Fibroblast of skin of left quadriceps (primary cell): ENCODE measurements at places on chromosomes 4 and X.

- DNase-seq: no peak
Measured at GRCh38 chr4:101699441-101700124, 90.9 kb upstream of the BANK1 start.

- DNase-seq: no peak
Measured at GRCh38 chr4:1239141-1239949, 9.6 kb downstream of the CTBP1 start.

GRCh38 chr4:8400632-8401325 lies 39.7 kb downstream of the ACOX3 start:
- no peak for DNase-seq

- no peak for DNase-seq
Measured at GRCh38 chrX:103831342-103831802, 685 bp downstream of the RAB9B start.

GRCh38 chr4:133997436-133997835 lies 204.2 kb downstream of the PABPC4L start:
- peak; percentile 42 for DNase-seq

DNA sequence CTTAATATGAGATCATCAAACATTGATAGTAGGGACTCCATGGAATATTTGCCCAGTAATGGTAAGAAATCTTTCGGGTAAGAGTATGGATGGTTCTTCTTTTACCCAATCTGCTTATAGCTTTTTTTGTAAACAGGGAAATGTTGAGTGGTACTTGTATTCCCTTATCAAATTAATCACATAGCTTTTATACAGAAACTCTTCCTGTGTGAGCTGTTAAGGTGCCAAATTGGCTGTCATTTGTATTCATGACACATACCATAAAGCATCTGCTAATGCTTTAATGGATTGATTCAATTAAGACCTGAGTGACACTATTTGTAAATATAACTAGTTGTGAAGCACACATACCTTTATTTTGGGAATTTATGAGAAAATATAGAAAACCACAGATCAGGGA lies 34.2 kb downstream of the KLF3 start:
- no peak for DNase-seq

DNA sequence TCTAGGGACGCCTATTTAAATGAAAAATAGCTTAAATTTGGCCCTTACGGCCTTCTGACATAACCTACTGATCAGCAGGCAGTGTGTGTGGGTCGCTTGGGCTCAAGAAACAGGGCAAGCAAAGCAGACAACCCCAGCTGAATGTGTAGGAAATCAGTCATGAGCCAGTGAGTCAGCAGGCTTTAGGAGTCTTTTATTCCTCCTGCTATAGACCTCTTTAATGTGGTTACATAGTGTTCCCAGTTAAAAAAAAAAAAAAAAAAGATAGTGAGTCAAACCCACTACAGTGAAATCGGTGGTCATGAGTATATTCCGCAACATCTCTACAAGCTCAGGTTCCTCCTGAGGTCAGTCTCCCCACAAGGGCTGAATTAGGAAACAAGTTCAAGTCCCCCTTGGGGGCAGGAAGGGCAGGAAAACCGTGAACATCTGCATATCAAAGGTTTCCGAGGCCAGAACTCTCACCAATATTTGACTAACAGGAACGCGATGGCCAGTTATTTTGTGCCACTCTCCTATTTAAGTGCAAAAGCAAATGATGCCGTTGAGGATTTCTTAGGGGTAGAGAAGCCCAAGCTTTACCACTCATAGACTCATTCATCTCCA lies 32.7 kb downstream of the ACSL1 start:
- DNase-seq: peak; percentile 78

DNA sequence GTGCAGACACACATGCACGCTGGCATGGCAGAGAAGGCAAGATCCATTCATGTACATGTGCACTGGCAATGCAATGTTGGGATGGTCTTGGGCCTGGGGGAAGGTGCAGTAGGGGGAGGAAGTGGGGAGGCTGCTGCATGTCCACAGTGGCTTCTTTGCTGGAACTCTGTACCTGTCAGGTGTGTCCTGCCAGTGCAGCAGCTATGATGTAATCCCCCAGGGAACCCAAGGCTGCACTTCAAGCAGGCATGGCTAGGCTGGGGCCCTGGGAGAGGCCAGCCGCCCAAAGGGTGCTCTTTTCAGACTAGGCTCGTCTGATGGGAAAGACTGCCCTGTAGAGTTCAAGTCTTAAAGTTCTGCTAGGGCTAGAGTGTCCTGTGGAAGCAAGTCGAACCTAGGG lies 1304.0 kb downstream of the FAM133A start:
- DNase-seq: no peak

- no peak for DNase-seq
Measured at GRCh38 chr4:92368653-92369052, 64.9 kb downstream of the GRID2 start.

DNA sequence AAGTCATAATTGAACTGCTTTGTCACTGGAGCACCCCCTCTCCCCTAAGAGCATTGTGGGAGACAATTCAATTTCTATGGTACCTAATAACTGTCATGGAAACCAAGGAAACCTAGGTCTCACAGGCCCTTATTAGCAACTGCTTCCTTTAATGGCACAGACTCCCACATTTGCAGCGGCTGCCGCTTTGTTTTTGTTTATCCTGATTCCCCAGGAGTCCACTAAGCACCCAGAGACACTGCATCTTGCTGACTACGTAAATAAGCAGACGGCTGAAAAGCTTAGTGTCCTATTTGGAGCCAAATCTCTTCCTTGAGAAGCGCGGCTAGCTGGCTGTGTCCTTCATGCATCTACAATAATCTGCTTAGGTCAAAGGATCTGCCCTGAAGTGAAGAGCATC lies 494.4 kb downstream of the TMA16 start:
- DNase-seq: no peak
